ENCODE measurements at places on chromosomes 5 and 9. TPM values are rescaled to one million over a fixed set of nuclear protein-coding genes. Genes with fewer than 3 reads are reported as not detected.

The NIM1K gene
- total RNA-seq, result 0.67 TPM

The LEAP2 gene
- 0.60 TPM for total RNA-seq

The NPR3 gene
- total RNA-seq, result 315 TPM

The SLC36A2 gene
- not detected for total RNA-seq

The WNT8A gene
- not detected for total RNA-seq

The FGFR4 gene
- 1.9 TPM for total RNA-seq

- no peaks in the 10 kb centered on the region for H3K36me3 ChIP-seq
- no peak overlapping the region for H3K27ac ChIP-seq
- DNase-seq, result peak; percentile 72
- H3K27me3 ChIP-seq, result peaks cover 4% of the 10 kb centered on the region
- no peak overlapping the region for H3K4me3 ChIP-seq
Observed at GRCh38 chr9:126515001-126515872, 98.5 kb upstream of the LMX1B start.

- no peak overlapping the region for H3K4me3 ChIP-seq
- H3K27ac ChIP-seq, result peak overlapping the region; percentile 46
- peaks cover 4% of the 10 kb centered on the region for H3K4me1 ChIP-seq
- peaks cover 67% of the 10 kb centered on the region for H3K36me3 ChIP-seq
Observed at GRCh38 chr9:95940265-95940664, 64.8 kb downstream of the ERCC6L2 start.

DNA sequence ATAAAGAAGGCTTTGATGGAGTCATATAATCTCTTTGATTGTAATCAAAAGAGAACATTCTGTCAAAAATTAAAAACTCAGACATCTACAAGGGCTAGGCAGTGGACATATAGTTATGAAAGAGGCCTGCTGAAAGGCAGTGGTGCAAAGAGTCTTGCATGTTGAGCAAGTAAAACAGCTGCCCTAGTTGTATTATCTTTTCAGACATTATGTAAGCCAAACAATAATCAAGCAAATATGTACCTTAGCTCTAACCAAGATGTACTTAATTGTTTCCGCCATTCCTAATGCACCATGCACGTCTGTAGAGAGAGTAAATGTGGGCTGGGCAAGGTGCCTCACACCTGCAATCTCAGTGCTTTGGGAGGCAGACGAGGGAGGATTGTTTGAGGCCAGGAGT is 14.3 kb downstream of the GAPT start:
- DNase-seq, result no peak
- H3K4me3 ChIP-seq, result no peak overlapping the region
- H3K27me3 ChIP-seq, result peaks cover 17% of the 10 kb centered on the region
- peaks cover 7% of the 10 kb centered on the region for H3K4me1 ChIP-seq
- no peak overlapping the region for H3K27ac ChIP-seq

DNA sequence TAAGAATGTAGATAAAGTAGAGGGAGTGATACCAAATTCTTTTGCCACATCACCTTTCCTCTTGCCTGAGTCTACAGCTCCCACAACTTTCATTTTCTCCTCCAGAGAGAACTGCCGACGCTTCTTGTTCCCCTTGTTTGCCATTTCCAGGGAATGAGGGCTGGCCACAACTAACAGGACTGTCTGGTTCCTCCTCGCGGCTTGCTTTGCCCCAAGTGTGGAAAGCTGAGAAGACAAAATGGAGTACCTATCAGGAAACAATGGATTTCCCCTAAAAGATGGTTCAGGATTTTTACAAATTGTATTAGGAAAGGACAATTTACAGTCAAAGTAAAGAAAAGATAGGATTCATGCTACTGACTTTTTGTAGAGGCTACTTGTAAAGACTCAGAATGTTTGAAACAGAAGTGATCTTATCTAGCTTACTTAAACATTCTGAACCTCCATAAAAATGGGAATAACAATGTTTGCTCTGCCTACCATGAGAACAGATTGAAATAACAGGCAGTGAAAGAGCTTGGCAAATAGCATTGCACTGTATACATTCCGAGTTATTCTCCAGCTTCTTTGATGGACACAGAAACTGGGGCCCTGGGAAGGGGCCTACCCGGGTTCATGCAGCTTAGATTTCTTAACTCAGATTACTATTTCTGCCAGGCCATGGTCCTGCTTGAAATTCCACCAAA is 4.1 kb downstream of the TIGD6 start:
- H3K27ac ChIP-seq, result no peak overlapping the region
- no peaks in the 10 kb centered on the region for H3K27me3 ChIP-seq
- DNase-seq, result no peak
- H3K4me1 ChIP-seq, result peaks cover 34% of the 10 kb centered on the region
- peaks cover 3% of the 10 kb centered on the region for H3K36me3 ChIP-seq
- H3K4me3 ChIP-seq, result no peak overlapping the region

Data from chondrocyte (in vitro differentiated cells).